Lung (tissue), 17 donors: ENCODE measurements at places on chromosomes 11 and 22.

DNA sequence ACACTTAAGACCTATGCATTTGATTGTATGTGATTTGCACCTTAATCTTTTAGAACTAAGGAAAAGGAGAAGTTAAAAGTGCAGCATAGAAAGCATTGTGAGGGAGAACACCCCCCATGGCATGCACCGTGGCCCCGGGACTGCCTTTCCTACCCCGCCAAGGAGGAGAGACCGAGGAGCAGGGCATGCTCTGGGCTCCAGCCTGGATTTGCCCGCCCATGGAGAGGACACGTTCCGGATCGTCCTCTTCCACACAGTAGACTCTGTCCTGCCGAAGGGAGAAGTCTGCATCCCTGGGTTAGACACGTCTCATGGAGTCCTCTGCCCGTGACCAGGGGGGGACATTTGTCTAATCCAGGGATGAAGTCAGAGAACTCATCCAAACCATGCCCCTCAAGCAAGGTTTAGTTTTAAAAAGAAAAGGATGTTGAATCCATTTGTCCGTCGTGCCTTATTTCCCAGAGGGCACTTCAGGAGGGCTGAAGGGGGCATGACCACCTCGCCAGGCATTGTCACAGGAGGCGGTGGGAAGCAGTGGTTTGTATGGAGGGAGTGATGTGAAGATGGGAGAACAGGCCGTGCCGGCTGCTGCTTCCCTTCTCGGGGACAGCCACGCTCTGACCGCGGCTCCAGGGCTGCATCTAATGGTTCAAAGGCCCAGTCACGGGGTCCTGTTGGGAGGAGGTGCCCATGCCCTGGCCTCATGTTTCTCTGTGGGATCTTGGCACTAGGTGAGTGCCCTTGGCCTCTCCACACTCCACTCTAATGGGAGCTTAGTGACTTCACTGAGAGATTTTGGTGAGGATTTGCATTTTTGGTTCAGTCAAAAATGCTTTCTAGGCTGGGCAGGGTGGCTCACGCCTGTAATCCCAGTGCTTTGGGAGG is 66.2 kb upstream of the GAL start:
- no peak for DNase-seq

DNA sequence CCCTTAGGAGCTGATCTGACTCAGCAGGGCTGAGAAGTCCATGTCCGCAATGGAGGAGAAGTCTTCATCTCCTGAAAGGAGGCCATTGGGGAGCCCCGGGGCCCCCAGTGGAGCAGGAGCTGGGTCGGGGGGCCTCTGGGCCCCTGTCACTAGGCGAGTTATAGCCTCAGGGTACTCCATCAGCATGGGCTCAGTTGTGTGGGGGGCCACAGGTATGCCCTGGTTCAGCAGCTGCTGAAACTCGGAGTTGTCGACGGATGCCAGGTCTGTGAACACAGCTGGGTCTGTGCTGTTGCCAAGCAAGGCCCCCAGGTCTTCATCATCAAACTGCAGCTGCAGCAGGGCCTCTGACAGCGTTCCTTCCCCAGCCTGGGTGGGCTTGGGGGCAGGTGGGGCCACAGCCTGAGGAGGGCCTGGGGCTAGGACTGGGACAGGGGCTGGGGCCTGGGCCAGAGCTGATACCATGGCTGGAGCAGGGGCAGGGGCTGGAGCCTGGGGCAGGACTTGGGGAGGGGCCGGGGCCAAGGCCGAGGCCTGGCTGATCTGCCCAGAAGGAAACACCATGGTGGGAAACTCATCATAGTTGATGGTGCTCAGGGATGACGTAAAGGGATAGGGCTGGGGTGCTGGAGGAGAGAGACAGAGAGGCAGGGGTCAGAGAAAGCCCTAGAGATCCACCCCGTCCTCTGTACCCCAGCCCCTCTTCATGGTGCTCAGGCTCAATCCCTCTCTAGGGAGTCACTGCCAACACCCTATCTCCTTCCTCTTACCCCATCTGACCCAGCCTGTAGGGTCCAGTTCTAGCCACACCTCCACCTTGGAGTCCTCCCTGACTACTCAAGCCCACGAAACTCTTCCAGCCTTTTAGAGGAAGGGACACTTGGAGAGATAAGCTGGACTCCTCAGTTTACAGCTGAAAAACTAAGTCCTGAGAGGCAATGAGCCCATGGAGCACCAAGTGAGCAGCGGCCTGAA is 8.1 kb downstream of the RELA start:
- DNase-seq: no peak

DNA sequence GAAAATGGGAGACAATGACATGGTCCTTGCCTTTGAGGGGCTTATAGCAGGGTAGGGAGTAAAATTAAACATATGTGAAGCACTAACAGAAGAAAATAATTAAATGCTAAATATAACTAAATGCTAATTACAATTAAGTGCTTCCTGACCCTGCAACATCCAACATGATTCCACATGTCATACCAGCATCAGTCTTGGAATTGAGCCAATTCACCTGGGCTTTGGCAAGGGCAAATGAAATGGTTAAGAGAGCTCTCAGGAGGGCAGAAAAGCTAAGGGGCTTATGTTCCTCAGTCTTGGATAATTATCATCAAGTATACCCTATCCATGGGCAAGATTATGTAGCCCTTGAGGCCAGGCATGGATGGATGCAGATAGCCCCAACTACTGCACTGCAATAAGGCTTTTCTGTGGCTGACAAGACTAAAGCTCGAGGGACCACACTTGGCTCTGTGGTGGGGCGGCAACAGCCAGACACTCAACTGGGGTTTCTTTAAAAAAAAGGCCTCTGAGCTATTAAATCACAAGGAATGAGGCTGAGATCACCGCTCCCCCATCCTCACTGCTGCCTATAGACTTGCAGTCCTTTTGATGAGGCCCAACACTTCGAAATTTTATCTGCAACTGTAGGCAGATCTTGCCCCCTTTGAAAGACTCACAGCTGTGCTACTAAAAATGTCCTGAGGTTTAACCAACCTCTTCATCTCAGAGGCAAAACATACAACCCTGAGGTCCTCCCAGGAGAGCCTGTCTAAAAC is 39.0 kb downstream of the IL18BP start:
- DNase-seq: no peak

- DNase-seq: no peak
These were observed 133.9 kb upstream of the UBASH3B start for GRCh38 chr11:122521626-122522025.

DNA sequence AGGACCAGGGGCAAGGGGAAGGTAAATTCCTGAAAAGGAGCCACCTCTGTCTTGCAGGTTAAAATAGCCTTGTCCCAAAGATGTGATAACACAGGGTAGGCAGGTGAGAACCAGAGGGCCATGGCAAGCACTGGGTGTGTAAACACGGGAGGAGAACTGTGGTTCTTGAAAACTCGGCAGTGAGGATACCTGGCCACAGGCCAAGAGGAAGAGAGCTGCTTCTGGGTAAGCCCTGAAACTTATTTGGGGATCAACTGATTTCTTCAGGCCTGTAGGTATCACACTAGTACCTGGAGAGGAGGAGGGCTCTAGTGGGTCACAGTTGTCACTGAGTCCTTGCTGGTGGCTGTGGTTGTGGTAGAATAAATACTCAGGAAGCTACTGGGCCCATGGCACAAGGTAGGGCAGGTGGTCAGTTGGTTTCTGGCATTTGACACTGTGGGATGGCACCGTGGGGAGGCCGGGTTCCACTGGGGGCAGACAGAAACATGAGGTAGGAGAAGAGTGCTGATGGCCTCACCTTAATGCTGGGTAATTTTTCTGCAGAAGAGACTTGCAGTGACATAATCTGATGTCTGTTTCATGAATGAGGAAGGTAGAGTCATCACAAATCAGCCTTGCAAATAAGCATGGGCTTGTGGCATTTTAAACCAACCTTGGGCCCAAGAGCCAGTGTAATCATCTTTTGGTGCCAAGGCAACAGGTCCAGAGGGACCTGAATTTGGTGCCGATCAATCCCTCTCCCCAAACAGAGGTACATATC is 22.0 kb downstream of the AMPD3 start:
- no peak for DNase-seq

DNA sequence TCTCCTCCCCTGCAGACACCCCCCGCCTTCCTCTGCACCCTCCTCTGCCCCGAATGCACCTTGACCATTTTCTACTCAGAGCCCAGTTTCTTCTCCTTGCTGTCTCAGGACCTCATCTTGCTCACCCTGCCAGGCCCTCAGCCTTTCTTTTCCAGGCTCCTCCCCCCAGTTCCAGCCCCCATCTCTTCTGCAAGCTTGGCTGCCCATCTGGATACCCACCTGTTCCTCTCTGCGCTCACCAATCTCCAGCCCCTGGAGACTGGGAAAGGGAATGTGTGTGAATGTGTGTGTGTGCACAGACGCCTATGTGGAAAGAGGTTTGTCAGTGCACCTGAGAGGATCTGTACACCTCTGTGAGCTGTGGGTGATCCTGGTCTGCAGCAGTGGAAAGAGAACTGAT is 36.4 kb downstream of the SLC22A12 start:
- no peak for DNase-seq
